ENCODE measurements at places on chromosomes 6 and 20.

DNA sequence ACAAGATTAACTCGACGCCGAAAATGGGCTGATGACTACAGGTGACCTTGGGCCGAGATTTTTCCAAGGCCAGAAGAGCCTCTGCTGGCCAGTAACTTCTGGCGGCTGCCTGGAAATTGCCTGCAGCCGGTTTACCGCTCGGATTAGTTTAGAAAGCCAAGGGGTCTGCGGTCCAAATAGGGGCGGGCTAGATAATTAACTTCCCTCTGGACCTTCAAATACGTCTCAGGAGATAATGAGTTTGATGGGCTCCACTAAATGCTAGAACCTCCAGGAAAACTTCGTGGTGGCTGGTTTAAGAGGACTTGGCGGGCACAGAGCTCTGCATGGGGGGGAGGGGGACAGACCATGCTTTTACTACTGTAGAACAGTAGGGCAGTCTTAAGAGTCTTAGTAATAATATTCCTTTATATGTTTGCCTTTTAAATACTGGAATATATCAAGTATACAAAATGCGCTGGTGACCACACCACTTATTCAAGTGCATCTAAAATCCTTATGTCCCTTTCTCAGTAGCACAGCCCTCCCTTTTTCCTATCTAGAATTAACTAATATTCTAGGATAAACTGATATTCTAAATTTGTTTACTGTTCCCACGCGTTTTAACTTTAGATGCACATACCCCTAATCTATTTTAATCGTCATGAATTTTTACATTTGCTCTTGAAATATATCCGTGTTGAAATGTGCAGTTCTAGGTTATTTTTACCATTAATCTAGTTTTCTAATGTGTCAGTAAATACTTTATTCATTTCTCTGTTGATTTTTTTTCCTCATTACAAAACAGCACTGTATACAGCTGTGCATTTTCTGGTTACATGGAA is 107.5 kb upstream of the PRSS16 start:
- peak; percentile 48 for DNase-seq

DNA sequence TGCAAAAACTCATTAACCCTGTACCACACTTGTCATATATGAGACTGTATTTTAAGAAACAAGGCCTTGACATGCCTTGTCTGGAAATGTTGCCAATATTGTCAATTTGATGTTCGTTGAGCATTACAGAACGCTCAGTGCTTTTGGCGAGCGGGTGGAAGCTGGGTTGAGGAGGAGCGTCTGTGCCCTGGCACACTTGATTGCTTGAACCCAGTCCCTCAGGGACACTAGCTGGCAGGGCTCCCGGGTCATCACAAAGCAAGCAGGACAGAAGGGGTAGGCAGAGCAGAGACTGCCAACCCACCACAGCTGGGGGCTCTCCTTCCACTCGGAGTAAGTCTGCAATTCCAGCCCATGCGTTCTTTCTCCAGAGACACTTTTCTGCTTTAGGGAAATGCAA is 286.3 kb downstream of the KHDC1L start:
- DNase-seq: no peak

DNA sequence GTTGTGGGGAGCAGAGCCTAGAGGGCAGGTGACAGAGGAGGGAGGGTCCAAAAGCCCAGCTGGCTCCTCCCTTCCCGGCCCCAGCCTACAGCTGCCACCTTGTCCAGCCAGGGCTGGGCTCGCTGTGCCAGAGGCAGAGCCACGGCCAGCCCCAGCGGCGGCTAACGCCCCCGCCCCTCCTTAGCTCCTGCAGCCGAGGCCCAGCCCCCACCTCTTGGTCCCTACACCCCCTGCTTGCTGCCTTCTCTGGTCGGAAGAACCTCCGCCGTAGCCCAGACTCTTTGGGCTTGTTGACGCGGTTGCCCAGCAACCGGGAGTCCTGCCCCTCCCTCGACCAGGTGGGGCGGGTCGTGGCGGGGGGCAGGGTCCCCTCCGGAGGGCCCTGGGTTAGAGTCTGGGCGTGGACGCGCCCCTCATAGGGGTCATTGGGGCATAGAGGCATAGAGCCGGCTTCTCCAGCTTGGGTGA is 521 bp upstream of the LKAAEAR1 start:
- no peak for DNase-seq

- DNase-seq: no peak
Observed at GRCh38 chr6:35082046-35082732, 59.0 kb downstream of the TCP11 start.

DNA sequence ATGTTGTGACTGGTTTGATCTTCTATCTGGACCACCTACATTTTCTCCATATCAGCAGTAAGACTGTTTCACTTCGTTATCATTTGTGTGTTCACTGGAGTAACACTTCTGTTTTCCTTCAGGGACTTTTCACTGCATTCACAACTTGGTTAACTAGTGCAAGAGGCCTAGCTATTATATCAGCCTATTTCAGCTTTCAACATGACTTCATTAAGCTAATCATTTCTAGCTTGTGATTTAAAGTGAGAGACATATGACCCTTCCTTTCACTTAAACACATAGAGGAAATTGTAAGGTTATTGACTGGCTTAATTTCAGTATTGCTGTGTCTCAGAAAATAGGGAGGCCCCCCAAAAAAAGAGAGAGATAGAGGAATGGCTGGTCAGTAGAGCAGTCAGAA is 622.8 kb upstream of the NRSN1 start:
- DNase-seq: no peak

- DNase-seq: no peak
Observed at GRCh38 chr6:106430466-106430865, 69.9 kb downstream of the CRYBG1 start.

DNA sequence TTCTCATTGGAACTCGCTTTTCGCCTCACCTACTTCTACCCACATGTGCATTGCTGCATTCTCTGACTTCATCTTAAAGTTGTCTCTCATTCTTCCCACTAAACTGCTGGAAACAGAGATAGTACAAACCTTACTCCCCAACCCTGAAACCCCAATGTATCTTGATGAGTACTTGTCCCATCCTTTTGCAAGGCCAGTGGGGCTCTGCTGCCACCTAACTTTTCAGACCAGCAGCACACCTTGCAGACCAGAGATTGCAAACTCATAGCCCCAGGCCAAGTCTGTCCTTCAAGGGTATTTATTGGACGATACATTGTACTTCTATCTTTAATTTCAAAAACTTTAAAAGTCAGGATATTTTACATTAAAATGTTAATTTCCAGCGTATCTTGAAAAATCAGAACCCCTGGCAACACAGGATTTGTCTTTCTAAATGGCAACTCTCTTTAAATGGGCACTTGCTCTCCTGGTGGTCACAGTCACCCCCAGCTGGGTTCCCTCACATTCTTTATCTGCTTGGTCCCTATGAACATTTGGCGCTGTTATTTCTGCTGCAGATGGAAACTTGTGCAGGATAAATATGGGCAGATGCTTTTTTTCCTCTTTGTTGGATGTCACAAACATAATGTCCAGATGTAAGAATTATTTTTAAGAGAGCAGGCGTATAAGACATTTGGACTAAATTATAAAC is 83.9 kb downstream of the SOD2 start:
- DNase-seq: no peak

- no peak for DNase-seq
Observed at GRCh38 chr6:2883673-2884072, 19.4 kb downstream of the SERPINB9 start.

GRCh38 chr6:164928057-164928727 is 381.2 kb downstream of the C6orf118 start:
- peak; percentile 68 for DNase-seq

GRCh38 chr6:152129691-152130151 is 322.2 kb downstream of the ESR1 start:
- DNase-seq: no peak

DNA sequence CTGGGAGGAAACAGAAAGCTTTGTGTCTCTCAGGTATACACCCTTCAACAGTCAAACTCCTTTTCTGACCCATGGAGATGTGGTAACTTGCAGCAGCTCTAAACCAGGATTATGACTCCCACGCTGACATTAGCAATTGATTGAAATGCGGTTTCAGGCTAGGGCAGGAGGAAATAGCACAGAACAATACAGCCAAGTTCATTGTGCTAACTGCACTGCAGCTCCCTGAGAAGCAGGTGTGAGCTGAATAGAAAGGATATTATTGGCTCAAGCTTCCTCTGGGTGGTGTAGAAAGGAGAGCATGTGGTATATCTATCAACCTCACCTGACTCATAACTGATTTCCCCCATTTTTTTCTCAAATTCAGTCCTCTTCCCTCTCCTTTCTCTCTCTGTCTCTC is 612.3 kb upstream of the BTBD3 start:
- DNase-seq: no peak

GRCh38 chr6:25089442-25089841 is 153.7 kb upstream of the RIPOR2 start:
- DNase-seq: no peak

DNA sequence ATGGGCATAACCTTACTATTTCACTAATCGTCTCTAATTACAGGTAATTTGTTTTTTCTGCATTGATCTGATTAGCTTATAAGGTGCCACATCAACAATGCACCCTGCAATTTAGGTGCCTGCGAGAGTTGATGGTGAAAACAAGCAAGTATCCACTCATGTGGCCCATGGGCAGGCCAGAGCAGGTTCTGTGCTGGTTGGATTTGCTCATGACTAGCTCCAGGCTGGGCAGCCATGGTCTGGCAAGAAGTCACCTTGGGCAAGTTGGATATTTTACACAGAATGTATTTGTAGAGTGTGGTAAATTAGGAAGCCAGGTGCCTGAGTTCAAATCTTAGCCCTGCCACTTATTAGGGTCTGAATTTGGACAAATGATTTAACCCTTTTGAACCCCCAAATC is 25.3 kb downstream of the RAB44 start:
- no peak for DNase-seq
